Activated CD4-positive, alpha-beta T cell treated with anti-CD3 and anti-CD28 coated beads for 36 hours (primary cell): ENCODE measurements at places on chromosomes 12 and 14. TPM values are rescaled to one million over a fixed set of nuclear protein-coding genes. Genes with fewer than 3 reads are reported as not detected.

POTEM gene
- not detected for total RNA-seq

TMTC2 gene
- 2.4 TPM for total RNA-seq

LHX5 gene
- total RNA-seq: not detected

C14orf132 gene
- 4.3 TPM for total RNA-seq

P3H3 gene
- 1.3 TPM for total RNA-seq

COX8C gene
- not detected for total RNA-seq

LYSET gene
- 10.2 TPM for total RNA-seq
